T-cell (primary cell): ENCODE measurements at places on chromosomes 11 and 22. TPM values are rescaled to one million over a fixed set of nuclear protein-coding genes. Genes with fewer than 3 reads are reported as not detected.

ZP1 gene
- 1.0 TPM for total RNA-seq

WBP2NL gene
- total RNA-seq: 1.7 TPM

DNA sequence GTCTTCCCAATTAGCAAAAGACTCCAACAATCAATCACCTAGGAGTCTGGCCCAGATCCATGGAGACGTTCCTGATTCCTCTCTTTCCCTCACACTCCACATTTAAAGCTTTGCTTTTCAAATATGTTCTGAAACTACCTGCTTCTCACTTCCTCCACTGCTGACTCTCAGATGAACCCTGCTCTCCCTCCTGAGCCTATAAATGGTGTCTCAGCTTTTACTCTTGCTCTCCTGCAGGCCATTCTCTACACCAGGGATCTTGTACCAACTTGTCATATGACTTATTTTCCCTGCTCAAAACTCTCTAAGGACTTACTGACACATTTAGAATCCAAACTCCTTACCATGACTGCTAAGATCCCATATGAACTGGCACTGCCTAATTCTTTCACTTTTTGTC, 138.4 kb upstream of the DDI1 start:
- no peaks in the 10 kb centered on the region for H3K36me3 ChIP-seq
- H3K27ac ChIP-seq: no peak overlapping the region
- H3K27me3 ChIP-seq: no peaks in the 10 kb centered on the region
- H3K4me3 ChIP-seq: no peak overlapping the region
- no peak for DNase-seq
- no peaks in the 10 kb centered on the region for H3K4me1 ChIP-seq

- H3K4me1 ChIP-seq: no peaks in the 10 kb centered on the region
- H3K4me3 ChIP-seq: no peak overlapping the region
- peaks cover 2% of the 10 kb centered on the region for H3K27me3 ChIP-seq
- H3K36me3 ChIP-seq: no peaks in the 10 kb centered on the region
- no peak for DNase-seq
Observed at GRCh38 chr22:49063545-49063890, 764.2 kb downstream of the BRD1 start.

- H3K27ac ChIP-seq: no peak overlapping the region
- no peaks in the 10 kb centered on the region for H3K36me3 ChIP-seq
- H3K4me1 ChIP-seq: no peaks in the 10 kb centered on the region
- no peak overlapping the region for H3K4me3 ChIP-seq
Observed at GRCh38 chr22:49344161-49344560, 483.5 kb downstream of the BRD1 start.

DNA sequence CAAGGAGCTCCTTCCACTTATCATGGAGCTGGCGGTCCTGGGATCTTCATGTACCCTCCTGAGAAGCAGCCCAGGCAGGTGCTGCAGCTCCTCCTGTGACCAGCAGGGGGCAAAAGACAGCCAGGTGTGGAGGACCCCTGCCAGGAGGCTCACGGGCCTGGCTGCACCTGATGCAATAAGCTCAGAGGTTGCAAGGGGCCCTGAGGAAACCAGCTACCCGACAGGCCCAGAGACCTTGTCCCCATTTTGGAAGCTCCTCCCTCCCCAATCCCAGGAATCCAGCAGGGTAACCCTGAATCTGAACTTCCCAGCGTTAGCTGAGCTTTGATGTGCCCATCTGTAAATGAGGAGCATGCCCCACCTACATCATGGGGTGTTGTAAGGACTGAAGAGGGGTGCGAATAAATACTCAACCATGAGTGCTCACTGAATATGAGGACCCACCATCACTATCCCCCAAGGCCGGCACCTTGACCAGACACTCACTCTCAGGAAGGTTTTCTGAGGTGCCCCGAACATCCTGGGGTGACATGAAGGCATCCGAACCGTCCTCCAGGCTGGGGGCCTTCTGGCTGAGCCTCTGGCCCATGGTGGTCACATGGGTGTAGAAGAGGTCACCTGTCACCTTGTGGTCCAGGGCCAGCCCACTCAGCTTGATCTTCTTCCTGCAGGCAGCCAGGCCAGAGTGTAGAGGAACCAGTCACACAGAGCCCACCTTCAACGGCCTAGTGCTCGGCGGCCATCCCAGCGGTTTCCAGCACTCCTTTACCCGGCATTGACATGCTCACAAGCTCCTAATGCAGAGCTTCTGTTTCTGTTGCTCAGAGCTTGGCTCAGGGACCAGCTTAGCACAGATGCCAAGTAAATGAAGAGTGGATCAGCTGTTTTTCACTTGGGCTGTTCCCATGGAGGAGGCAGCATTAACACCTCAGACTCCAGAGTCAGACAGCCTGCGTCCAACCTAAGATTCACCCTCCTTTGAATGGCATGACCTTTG, 21.7 kb downstream of the SLC43A1 start:
- no peak overlapping the region for H3K27ac ChIP-seq
- peak; percentile 67 for DNase-seq
- no peaks in the 10 kb centered on the region for H3K27me3 ChIP-seq
